ENCODE measurements at places on chromosomes 1 and 21.

- DNase-seq: no peak
These were observed 37.2 kb downstream of the RHBG start for GRCh38 chr1:156406251-156406650.

- DNase-seq: no peak
These were observed at the start of gene KANK4 for GRCh38 chr1:62318756-62319544. TSS of gene KANK4 (minus strand) at chr1:62319434. CDS start at chr1:62281564, 37,870 bp downstream.

GRCh38 chr1:20158358-20159070 is 19.4 kb downstream of the PLA2G2F start:
- no peak for DNase-seq

- no peak for DNase-seq
These were observed 1046.2 kb downstream of the BRINP3 start for GRCh38 chr1:189431447-189431846.

GRCh38 chr1:74423471-74423870 is 88.9 kb downstream of the LRRC53 start:
- DNase-seq: no peak

DNA sequence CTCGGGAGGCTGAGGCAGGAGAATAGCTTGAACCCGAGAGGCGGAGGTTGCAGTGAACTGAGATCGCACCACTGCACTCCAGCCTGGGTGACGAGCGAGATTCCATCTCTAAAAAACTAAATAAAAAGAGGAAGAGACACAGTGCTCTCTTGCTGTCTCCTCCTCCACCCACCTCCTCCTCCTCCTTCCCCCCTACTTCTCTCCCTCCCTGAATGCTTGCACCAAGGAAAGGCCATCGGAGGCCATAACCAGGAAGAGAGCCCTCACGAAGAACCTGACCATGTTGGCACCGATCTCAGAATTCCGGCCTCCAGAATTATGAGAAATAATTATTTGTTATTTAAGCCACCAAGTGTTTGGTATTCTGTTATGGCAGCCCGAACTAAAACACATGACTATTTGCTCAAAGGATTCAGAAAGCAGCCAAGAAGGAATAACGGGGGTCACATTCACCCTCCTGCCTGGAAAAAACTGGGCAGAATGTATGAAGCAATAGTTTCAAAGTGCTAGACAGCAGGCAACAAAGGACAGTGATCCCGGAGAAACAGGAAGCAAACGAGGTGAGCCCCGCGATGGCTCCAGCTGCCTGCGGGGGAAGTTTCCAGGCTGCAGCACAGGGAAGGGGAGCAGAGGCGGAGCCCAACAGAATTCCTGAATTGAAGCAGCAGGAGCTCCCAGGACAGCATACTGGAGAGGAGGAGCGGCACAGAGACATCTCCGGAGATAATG is 35.8 kb downstream of the LDLRAD1 start:
- no peak for DNase-seq

- DNase-seq: no peak
These were observed 182.7 kb downstream of the GRIK3 start for GRCh38 chr1:36851595-36851994.

DNA sequence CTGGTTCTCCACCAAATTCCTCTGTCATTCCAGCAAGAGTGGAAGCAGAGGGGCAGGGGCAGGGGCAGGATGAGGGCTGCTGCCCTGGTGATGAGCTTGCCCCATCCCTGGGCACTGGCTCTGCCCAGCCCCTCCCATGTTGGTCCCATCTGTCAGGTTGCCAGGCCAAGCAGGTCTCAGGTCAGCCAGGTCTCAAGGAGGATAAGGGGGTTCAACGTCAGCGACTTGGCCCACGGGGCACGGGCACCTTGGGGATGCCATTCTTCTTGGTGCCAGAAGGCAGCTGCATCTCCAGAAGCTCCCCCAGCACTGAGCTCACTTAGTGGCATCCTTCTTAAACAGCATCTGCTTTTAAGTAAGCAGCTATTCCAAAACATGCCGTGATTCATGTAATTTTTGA is 133.1 kb downstream of the AJAP1 start:
- DNase-seq: no peak

DNA sequence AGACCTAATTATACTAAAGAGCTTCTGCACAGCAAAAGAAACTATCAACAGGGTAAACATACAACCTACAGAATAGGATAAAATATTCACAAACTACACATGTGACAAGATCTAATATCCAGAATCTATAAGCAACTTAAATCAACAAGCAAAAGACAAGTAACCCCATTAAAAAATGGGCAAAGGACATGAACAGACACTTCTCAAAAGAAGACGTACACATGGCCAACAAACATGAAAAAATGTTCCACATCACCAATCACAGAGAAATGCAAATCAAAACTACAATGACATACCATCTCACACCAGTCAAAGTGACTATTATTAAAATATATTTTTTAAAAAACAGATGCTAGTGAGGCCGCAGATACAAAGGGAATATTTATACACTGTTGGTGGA is 99.8 kb downstream of the FAF1 start:
- no peak for DNase-seq

GRCh38 chr21:31558189-31558961 is 101.1 kb upstream of the SOD1 start:
- no peak for DNase-seq

GRCh38 chr21:21158376-21158918 is 160.2 kb downstream of the NCAM2 start:
- no peak for DNase-seq

DNA sequence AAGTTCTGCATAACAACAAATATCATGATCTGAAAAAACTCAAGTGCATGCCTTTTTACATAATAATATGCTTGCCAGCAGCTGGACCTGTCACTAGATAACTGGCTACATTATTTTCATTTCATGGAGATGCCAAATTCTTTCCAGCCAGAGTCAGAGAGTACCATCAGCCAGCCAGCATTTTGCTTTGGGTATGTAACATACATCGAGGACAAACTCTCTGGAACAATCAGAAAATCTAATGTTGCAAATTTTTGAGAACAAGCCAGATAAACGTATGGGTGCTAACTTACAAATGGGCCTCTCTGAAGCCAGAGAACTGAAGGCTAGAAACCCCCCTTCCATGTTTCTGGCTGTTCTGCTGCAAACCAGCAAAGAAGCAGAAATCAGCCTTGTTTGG is 76.3 kb upstream of the BACE2 start:
- DNase-seq: no peak

DNA sequence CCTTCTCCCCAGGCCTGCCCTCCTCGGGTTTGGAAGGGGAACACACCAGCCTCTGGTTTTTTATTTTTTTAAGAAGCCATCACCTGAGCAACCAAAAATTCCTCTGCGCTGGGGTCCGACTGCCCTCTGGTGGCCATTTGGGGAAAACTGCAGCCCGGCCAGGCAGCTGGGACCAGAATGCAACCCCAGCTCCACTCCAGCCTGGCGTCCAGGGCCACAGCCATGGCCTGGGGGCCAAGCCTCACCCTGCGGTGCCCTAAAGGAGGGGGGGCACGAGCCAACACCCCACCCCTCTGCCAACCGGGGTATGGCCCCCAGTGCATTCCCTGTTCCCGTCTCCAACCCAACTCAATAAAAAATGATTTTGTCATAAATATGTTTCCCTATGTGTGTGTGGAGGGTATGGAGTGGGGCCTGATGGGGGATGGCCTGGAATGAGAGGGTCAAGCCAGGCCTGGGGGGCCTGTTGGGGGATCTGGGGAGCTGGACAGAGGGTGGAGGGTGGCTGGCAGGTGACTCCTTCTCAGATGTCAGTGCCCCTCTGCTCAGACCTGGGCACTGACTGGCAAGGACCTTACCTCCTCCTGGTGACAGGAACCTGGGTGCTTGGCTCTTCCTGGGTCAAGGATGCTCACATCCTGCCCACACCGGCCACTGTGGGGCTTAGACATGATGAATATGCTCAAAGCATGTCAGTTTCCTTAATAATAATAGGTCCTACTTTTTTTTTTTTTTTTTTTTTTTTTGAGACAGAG is 3.2 kb downstream of the GPR3 start:
- peak; percentile 40 for DNase-seq

- no peak for DNase-seq
These were observed 163.3 kb upstream of the FAM78B start for GRCh38 chr1:166330096-166330495.

DNA sequence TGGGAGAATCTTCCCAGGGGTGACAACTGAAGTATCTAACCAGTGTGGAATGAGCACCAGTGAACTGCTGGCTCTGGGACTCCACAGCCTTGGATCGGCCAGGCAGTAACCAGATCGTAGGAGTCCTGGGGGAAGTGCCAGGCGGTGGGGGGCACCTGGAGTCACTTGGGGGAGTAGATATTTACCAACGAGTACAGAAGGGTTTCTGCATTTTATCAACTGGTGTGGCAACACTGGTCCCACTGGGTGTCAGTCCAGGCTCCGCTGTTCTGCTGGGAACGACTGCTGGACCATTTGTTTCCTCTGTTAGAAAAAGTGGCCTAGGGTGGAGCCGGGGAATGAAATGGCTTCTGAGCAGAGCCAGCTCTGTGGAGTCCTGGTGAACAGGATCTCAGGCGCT is 14.4 kb downstream of the HEYL start:
- no peak for DNase-seq

- DNase-seq: no peak
These were observed 102.8 kb downstream of the RIPK4 start for GRCh38 chr21:41663805-41664788.

- no peak for DNase-seq
These were observed 30.3 kb upstream of the CEP350 start for GRCh38 chr1:179924268-179924667.

- no peak for DNase-seq
These were observed 99.0 kb upstream of the HNRNPU start for GRCh38 chr1:244963231-244963826.

GRCh38 chr1:208538587-208538986 is 294.4 kb upstream of the PLXNA2 start:
- DNase-seq: no peak

DNA sequence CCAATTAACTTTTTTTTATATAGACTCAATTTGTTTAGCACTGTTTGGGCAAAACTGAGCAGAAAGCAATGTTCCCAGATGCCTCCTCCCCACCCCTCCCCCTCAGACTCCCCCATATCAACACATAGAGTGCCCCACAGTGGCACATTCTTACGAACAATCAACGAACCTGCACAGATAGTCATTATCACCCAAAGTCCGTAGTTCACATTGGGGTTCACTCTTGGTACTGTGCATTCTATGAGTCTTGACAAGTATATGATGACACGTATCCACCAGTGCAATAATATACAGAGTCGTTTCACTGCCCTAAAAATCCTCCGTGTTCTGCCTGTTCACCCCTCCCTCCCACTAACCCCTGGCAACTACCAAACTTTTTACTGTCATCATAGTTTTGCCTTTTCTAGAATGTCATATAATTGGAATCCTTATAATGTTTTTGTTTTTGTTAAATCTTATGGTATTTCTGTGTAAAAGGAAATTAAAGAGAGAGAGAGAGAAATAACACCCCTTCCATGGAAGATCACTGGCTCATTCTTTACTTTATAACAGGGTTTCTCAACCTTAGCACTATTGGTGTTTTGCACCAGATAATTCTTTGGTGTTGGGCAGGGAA is 37.2 kb upstream of the HNRNPU start:
- no peak for DNase-seq

- DNase-seq: no peak
These were observed 184.1 kb upstream of the DUSP10 start for GRCh38 chr1:221925947-221926346.

- DNase-seq: no peak
These were observed 3.5 kb upstream of the RAP1A start for GRCh38 chr1:111615870-111616715.

DNA sequence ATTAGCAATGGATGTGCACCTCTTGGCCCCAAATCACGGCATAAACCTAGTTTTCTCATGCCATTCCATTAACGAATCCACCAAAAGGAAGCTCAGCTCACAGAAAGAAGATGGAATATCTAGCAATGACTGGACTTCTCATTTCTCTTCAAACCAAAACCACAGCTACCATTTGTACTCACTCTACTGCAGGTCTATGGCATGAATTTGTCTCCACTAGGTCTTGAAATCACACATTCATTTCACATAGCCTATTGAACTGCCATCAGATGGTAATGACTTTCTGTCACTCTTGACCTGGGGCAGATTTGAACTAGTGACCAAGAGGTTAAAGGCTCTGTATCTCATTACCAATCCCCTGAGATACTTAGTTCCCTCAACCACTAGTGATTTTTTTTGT is 382.7 kb downstream of the DPYD start:
- no peak for DNase-seq

DNA sequence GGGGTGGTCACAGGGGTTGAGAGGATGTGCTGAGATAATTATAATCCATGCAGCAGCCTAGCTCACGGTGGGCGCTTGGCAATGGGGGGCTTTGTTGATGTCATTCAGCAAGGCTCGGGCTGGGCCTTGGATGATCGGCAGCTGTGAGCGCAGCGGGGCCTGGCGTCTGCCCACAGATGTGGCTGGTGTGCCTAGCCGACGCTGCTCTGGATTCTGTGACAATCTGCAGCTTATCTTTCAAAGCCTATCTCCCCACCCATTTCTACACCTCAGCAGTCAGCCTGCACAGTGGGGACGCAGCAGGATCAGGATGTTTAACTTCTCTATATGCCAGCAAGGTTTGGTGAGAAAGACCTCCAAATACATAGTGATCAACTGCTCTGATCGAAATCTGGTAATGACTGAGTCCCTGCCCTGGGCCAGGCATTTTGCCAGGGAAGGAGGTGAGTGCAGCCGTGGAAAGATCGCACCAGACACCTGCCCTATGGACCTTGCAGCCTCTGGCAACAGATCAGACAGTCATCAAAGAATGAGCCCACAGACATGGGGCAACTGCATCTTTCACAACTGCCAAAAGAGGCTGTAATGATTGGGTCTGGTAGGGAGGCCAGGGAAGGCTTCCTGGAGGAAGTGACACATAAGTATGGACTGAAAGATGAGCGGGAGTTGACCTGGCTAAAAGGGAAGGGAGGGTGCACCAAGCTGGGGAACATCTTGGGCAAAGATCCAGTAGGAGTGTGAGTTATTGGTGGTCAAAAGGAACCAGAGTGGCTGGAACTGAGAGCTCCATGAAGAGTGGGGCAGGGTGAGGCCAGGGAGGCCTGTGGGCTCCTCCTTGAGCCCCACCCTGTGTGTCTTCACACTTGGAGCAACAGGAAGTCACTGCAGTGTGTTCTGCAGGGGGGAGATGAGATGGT is 35.3 kb downstream of the EPHB2 start:
- DNase-seq: no peak

DNA sequence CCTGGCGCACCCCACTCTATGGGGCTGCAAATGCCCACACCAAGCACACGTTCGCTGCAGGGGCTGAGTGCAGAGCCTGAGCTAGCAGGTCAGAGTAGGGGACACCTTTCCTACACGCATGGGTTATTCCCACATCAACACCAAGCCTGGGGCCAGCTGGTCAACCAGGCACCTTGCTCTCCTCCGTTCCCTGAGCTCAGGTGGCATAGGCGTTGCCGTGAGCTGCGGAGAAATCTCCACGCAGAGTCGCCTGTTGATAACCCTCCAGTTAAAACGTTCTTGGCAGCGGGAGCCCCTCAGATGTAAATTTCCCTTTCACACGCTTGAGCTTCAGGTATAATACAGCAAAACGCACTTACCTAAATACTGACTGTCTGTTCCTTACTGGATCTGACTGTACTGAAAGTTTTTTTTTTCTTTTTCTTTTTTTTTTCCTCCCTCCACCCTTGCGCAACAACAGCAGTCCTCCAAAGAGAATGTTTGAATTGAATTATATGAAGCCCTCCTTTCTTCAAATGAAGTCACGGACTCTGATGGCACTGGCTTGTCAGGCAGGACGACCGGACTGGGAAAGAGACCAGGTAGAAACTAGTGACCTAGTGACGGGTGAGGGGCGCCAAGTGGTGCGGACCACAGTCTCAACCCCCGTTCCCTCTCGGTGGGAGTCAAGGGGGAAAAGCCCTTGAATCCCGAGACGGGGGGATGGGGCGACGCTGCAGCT is 2.1 kb downstream of the BRINP3 start:
- DNase-seq: no peak

Measured in astrocyte of the cerebellum (primary cell).